Stomach (tissue), 19 donors: ENCODE measurements at places on chromosomes 12 and 14. TPM values are rescaled to one million over a fixed set of nuclear protein-coding genes. Genes with fewer than 3 reads are reported as not detected.
A peak's percentile ranks its signal among the peaks of the same experiment; 100 is the strongest.

Gene ZDHHC22
- polyA plus RNA-seq = not detected

Gene LRRIQ1
- not detected for polyA plus RNA-seq

Gene LUM
- polyA plus RNA-seq = 6.9 TPM

Gene CCDC177
- not detected for polyA plus RNA-seq

Gene B4GALNT1
- polyA plus RNA-seq = 0.75 TPM

Gene CLEC2A
- not detected for polyA plus RNA-seq

Gene FAR2
- polyA plus RNA-seq = 3.3 TPM

Gene KCNJ8
- 5.8 TPM for polyA plus RNA-seq

DNA sequence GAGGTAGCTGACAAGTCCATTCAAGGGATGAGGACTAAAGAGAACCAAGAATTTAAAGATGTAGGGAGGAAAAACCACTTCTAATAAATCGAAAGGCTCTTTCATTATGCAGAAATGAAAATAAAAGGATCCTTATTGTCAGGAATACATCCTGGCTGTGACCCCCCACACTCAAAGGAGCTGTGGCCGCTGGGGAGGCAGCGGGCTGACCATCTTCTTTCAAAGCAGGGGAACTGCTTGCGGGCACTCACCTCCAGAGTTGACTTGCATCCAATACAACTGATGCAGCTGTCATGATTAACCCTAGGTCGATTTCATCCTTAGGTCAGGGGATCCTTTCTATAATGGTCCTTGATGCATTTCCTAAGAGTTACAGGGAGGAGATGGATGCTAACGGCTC is 35.3 kb downstream of the TRAFD1 start:
- no peaks in the 10 kb centered on the region for H3K27me3 ChIP-seq
- no peak overlapping the region for H3K27ac ChIP-seq
- H3K4me3 ChIP-seq = no peak overlapping the region
- H3K4me1 ChIP-seq = no peaks in the 10 kb centered on the region
- H3K36me3 ChIP-seq = peaks cover 77% of the 10 kb centered on the region
- no peak for DNase-seq

- H3K4me3 ChIP-seq = no peak overlapping the region
- H3K27me3 ChIP-seq = no peaks in the 10 kb centered on the region
- peaks cover 4% of the 10 kb centered on the region for H3K4me1 ChIP-seq
- H3K36me3 ChIP-seq = peaks cover 96% of the 10 kb centered on the region
Observed at GRCh38 chr12:104350211-104351056, 46.9 kb downstream of the EID3 start.

- DNase-seq = peak; percentile 33
- H3K36me3 ChIP-seq = no peaks in the 10 kb centered on the region
- no peak overlapping the region for H3K4me3 ChIP-seq
- H3K27ac ChIP-seq = peak overlapping the region; percentile 24
- peaks cover 14% of the 10 kb centered on the region for H3K4me1 ChIP-seq
Observed at GRCh38 chr12:75986001-75986746, 45.4 kb downstream of the PHLDA1 start.

- peaks cover 54% of the 10 kb centered on the region for H3K36me3 ChIP-seq
- no peak overlapping the region for H3K4me3 ChIP-seq
- peaks cover 19% of the 10 kb centered on the region for H3K4me1 ChIP-seq
- no peak for DNase-seq
Observed at GRCh38 chr12:12818701-12819100, 5.6 kb downstream of the DDX47 start.

- no peak overlapping the region for H3K27ac ChIP-seq
- no peak overlapping the region for H3K4me3 ChIP-seq
- peaks cover 21% of the 10 kb centered on the region for H3K4me1 ChIP-seq
- no peak for DNase-seq
- H3K36me3 ChIP-seq = no peaks in the 10 kb centered on the region
- H3K27me3 ChIP-seq = no peaks in the 10 kb centered on the region
Observed at GRCh38 chr14:64463195-64463594, 2.1 kb upstream of the AKAP5 start.

GRCh38 chr12:48336061-48336460 is 14.7 kb downstream of the ZNF641 start:
- no peaks in the 10 kb centered on the region for H3K27me3 ChIP-seq

DNA sequence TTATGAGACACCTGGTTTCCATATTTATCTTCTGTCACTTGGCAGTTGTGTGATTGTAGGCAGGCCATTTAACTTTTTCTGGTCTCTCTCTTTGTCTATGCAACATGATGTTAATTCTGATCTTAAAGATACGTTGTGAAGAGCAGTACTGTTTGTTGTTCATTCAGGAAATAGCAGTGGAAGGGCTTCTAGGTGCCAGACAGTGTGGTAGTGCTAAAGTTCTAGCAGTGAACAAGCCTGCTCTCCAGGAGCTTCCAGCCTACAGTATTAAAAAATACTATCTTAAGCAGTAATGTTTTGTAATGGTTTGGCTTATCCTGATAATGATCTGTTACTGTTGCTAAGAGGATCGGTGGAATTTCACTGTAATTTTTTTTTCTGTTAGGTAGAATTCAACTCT is 15.2 kb downstream of the NAA30 start:
- H3K36me3 ChIP-seq = peaks cover 47% of the 10 kb centered on the region
- DNase-seq = no peak
- H3K27ac ChIP-seq = no peak overlapping the region
- no peak overlapping the region for H3K4me3 ChIP-seq
- no peaks in the 10 kb centered on the region for H3K27me3 ChIP-seq

- no peak overlapping the region for H3K27ac ChIP-seq
- no peaks in the 10 kb centered on the region for H3K36me3 ChIP-seq
- H3K4me1 ChIP-seq = no peaks in the 10 kb centered on the region
- H3K27me3 ChIP-seq = no peaks in the 10 kb centered on the region
- H3K4me3 ChIP-seq = no peak overlapping the region
Observed at GRCh38 chr14:93927800-93928145, 629 bp downstream of the FAM181A start.

DNA sequence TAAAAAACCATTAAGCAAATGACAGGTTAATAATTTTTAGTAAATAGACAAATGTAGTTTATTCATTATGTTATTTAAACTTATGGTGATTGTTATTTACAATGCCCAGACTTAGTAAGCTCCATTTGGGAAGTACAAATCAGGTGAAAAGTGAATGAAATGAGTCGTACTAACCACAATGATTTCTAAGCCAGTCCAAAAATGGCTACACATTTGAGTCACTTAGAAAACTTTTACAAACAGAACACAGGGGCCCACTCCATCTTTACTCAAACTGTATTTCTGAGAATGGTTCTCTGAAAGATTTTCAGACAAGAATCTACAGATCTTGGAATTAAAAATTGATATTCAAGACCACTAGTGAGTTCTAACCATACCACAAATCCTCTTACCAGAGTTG is 653.3 kb upstream of the MIS18BP1 start:
- no peak for DNase-seq
- no peak overlapping the region for H3K4me3 ChIP-seq
- no peaks in the 10 kb centered on the region for H3K36me3 ChIP-seq
- H3K27me3 ChIP-seq = no peaks in the 10 kb centered on the region

GRCh38 chr12:132205271-132206045 is 61.2 kb downstream of the NOC4L start:
- H3K4me3 ChIP-seq = peak overlapping the region; percentile 32
- H3K4me1 ChIP-seq = peaks cover 10% of the 10 kb centered on the region
- no peaks in the 10 kb centered on the region for H3K36me3 ChIP-seq
- no peak overlapping the region for H3K27ac ChIP-seq
- DNase-seq = no peak

DNA sequence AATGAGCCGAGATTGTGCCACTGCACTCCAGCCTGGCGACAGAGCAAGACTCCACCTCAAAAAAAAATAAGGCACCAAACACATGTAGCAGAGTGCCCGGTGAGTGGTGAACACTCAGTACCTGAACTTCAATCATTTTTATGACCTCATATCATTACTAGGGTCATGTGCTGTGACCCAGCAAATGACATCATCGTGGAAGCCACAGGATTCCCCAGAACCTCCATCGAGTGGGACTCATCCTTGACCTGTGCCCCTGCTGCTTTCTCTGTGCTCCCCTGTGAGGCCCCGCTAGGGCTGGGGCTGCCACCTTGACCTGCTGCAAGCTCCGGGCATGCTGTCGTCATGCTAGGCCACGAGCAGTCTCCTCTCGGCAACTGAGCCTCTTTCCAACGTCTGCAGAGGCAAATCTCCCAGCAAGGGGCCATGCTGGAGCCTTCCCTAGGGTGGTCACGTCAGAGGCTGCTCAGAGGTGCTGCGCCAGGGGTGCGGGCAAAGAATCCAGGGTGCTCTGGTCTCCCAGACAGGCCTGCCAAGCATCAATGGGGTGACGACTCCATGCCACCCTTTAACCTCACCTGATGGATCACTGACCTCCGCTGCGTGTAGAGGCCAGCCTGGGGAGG is 18.5 kb downstream of the GLTP start:
- H3K27ac ChIP-seq = no peak overlapping the region
- DNase-seq = no peak
- no peaks in the 10 kb centered on the region for H3K27me3 ChIP-seq

DNA sequence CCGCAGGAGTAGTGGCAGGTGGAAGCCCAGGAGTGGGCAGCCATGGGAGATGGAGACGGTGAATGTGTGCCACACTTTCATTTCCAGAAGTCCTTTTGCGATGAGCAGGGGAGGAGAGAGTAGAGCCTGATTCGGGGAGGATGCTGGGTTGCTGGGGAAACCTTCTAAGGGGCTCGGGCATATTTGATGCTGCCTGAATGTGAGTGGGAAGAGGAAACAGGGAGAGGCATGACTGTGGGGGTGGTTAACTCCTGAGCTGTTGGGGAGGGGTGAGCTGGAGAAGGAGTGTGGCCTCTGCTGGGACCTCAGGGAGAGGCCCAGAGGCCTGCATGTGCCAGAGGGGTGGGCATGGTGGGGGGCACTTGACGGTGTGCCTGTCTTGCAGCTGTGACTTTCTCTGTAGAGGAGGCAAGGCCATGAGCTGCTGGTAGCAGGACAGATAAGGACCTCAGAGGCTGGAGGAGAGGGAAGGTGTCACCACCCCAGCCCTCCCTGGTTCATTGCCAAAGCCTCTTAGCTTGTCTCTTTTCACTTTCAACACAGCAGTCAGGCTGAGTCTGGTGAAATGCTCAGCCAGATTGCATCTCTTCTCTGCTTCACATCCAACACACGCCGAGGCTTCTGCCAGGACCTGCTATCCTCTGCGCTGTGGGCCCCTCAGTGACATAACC is 11.4 kb downstream of the GLT1D1 start:
- no peak overlapping the region for H3K4me3 ChIP-seq
- no peak overlapping the region for H3K27ac ChIP-seq
- H3K36me3 ChIP-seq = no peaks in the 10 kb centered on the region
- no peak for DNase-seq
- H3K4me1 ChIP-seq = no peaks in the 10 kb centered on the region

DNA sequence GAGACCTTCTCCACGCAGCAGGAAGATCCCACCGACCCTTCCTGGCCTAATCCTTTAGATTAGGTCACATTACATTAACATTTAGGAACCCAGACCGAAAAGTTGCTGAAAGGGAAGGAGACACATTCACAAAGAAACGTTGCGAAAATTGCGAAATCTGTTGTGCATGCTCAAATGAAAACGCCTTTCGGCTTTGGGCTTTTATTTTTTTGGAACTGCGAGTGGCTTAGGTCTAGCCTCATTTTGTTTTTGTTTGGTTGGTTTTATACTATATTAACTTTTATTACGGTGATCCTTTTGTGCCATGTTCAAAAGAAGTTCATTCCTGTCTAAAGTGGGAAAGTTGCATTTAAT is 1.5 kb downstream of the MYF6 start:
- H3K4me1 ChIP-seq = peaks cover 7% of the 10 kb centered on the region
- H3K27ac ChIP-seq = no peak overlapping the region
- H3K4me3 ChIP-seq = no peak overlapping the region
- no peaks in the 10 kb centered on the region for H3K36me3 ChIP-seq
- peaks cover 19% of the 10 kb centered on the region for H3K27me3 ChIP-seq

DNA sequence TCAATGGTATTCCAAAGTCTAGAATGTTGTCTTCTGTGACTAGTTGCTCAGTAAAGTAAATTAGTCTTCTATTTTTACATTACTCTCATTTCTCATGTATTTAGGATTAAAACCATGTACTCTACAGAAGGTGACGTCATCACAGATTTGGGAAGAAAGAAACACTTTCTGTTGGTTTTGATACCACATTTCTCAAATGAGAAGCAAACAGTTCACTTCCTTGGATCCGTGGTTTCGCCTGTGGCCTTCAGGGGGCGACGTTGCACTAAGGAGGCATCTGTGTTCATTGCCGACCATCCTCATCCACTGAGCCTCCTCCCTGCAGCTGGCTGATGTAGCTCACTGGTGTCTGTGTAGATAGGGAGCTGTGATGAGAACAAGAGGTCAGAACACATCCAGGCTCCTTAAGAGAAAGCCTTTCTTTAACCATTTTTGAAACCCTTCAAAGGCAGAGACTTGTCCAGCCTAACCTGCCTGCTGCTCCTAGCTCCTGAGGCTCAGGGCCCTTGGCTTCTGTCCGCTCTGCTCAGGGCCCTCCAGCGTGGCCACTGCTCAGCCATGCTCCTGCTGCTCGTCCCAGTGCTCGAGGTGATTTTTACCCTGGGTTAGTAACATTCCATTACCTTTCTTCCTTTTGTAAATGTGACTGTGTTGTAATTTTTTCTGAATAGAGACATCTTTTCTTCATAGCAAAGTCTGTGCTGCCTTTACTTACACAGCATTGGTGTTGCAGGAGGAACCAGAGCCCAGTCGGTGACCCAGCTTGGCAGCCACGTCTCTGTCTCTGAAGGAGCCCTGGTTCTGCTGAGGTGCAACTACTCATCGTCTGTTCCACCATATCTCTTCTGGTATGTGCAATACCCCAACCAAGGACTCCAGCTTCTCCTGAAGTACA is 220.6 kb upstream of the OR4E1 start:
- no peak overlapping the region for H3K27ac ChIP-seq
- no peaks in the 10 kb centered on the region for H3K4me1 ChIP-seq
- peak; percentile 11 for DNase-seq
- no peak overlapping the region for H3K4me3 ChIP-seq
- no peaks in the 10 kb centered on the region for H3K27me3 ChIP-seq

DNA sequence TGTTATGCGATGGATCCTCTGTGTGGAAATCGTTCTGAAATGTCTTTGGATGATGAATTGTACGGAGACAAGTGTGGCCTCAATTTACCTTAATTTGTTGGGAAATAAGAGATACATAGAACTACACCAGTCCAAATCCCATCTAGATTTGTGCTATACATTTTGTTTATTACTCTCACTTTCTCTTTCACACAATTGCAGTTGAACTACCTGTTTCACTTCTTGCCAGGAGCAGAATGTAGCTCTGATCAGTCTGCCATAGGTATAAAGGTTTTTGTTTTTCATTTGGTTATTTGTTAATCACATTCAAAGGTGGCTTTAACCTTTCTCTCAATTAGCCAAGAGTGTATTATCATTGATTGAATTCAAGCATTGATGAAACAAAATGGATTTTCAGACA is 268.2 kb downstream of the SNAPC1 start:
- no peaks in the 10 kb centered on the region for H3K27me3 ChIP-seq
- no peak overlapping the region for H3K27ac ChIP-seq
- no peak overlapping the region for H3K4me3 ChIP-seq
- no peaks in the 10 kb centered on the region for H3K36me3 ChIP-seq

- no peaks in the 10 kb centered on the region for H3K27me3 ChIP-seq
- peaks cover 11% of the 10 kb centered on the region for H3K4me1 ChIP-seq
- DNase-seq = peak; percentile 58
- no peak overlapping the region for H3K4me3 ChIP-seq
- peak overlapping the region; percentile 82 for H3K27ac ChIP-seq
Observed at GRCh38 chr14:92785667-92786426, 8.3 kb upstream of the GOLGA5 start.
